ENCODE measurements at places on chromosomes 7 and 10.

- DNase-seq: no peak
Observed at GRCh38 chr10:126430512-126430911, 42.2 kb upstream of the ADAM12 start.

DNA sequence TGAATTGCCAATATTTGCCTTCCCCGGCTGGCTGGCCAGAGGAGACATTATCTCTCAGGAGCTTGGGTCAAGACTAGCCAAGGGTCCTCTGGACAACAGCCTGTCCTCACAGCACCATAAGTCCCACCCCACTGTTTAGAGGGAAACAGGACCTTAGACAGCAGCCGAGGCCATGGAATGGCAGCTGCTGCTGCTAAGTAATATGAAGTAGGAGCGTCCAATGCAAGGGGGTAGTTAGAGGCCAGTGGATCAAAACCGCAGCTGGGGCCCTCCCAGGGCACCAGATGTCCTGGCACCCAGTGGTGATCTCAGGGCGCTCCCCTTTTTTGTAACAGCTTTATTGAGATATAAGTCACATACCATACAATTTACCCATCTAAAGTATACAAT, 12.9 kb upstream of the KCP start:
- DNase-seq: no peak

- no peak for DNase-seq
Observed at GRCh38 chr7:17069146-17069545, 187.4 kb upstream of the AGR3 start.

GRCh38 chr7:21526007-21526406, 16.8 kb upstream of the DNAH11 start:
- no peak for DNase-seq

DNA sequence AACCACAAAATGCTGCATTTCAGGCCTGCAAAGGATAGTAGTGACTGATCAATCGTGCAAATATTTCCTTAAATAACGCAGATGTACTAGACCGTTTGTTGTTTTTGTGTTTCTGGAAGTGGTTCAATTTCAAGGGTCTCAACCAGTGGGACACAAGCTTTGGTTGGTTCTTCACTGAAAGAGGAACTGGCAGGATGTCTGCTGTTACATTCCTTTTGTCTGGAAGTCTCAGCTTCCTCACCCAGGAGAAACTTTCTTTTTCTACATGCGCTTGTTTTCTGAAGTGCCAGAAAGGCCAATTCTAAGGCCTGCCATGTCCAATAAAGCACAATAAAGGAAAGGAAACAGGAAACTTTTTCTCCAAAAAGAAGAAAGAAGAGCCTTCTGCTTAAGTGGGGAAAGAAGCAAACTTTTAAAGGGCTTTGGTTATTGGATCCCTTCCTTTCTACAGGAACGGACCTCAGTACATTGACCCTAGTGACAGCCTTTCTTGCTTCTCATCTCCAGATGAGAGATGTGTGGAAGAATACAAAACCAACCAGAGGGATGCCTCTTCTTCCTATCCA, 4.1 kb downstream of the DKK1 start:
- DNase-seq: no peak

DNA sequence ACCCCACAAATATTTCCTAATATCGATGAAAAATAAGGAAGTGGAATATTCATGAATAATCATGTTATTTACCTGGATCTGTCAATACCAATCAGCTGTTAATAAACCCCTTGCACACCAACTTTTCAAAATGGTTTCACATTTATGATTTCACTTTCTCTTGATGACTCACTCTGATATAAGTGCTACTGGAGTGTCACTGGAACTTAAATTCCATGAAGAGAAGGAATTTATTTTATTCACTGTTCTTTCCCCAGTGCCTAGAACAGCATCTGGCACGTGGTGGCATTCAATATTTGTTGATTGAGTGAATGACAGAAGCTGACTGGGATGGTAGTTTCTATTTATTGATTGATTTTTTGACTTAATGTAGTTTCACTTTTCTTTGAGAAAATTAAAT, 3.5 kb upstream of the ENO4 start:
- no peak for DNase-seq

All from left renal pelvis (tissue), 4 donors.